ENCODE measurements at places on chromosomes 5 and 9.

DNA sequence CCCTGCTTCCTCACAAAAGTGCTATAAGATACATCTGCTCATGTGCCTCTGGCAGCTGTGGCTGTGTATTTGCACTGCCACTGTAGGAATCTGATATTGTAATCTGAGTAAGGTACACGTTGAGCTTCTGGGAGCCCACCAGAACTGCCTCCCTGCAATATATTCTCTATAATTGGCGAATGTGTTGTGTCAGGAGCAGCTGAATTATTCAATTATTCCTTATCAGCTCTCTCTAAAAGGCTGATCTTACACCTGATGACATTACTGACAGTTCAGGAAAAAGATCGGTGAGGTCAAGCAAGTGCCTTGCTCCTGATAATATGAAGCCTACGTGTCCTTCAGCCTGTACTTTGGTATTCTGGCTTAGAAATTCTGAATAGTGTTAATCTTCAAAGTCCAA lies 1015.0 kb downstream of the CDH9 start:
- H3K27me3 ChIP-seq = no peaks in the 10 kb centered on the region
- H3K4me1 ChIP-seq = no peaks in the 10 kb centered on the region
- H3K36me3 ChIP-seq = no peaks in the 10 kb centered on the region

DNA sequence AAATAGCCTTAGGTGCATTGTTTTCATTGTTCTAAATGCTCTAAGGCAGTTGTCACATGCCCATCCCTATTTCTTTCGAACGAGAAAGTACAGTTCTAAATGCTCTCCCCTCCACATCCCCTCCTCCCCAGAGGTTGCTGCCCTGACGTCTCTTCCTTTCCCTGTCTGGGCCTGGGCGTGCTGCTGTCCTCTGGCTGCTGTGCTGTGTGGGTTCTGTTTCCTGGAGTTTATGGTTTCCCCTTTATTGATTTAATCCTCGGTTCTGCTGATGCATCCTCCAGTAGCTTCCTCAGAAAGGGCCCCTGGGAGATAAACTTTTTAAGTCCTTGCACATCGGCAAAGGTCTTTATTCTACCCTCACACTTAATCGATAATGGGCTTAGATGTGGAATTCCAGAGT lies 48.8 kb downstream of the MVB12B start:
- H3K27me3 ChIP-seq = peaks cover 34% of the 10 kb centered on the region
- DNase-seq = no peak
- no peak overlapping the region for H3K27ac ChIP-seq
- H3K4me3 ChIP-seq = no peak overlapping the region
- H3K4me1 ChIP-seq = peaks cover 11% of the 10 kb centered on the region

DNA sequence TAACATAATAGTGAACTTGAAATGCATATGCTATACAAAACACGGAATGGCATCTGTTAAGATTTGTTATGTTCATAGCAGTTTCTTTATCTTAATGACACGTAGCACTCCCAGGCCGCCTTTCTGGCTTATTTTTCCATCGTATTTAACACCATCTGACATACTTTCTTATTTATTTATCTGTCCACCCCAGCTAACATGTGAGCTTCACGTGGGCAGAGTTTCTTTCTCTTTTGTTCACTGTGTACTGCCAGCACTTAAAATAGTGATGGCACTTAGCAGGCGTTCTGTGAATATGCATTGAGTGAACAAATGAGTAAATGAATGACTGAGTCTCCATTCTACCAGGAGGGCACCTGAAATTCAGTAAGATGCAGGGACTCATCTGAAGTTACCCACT lies 29.4 kb upstream of the SYNPO start:
- no peak overlapping the region for H3K27ac ChIP-seq
- no peak overlapping the region for H3K4me3 ChIP-seq
- H3K4me1 ChIP-seq = peaks cover 2% of the 10 kb centered on the region

- peaks cover 25% of the 10 kb centered on the region for H3K4me1 ChIP-seq
- DNase-seq = no peak
- peaks cover 40% of the 10 kb centered on the region for H3K36me3 ChIP-seq
- no peak overlapping the region for H3K27ac ChIP-seq
- H3K4me3 ChIP-seq = no peak overlapping the region
Observed at GRCh38 chr9:137266585-137267453, 10.7 kb upstream of the TOR4A start.

- no peak overlapping the region for H3K27ac ChIP-seq
- H3K4me3 ChIP-seq = no peak overlapping the region
- no peaks in the 10 kb centered on the region for H3K36me3 ChIP-seq
- no peak for DNase-seq
- H3K4me1 ChIP-seq = no peaks in the 10 kb centered on the region
Observed at GRCh38 chr9:81517954-81518353, 171.4 kb downstream of the TLE1 start.

DNA sequence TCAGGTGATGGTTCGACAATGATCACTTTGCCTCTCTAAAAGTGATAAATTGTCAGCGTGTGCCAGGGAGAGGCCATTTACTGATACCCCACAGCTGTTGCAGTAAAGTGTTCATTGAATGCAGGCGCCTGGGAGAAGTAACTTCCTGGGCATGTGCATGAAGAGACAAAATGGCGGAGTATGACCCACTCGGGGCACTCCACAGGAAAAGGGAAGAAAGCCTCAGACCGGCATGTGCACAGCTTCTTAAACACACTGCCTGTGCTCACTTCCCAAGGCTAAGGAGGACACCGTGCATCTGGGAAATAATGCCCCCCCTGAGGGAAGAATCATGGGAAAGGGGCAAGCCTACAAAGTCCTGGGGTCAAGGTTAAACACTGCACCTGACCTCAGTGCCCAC lies 329.5 kb downstream of the ICE1 start:
- H3K36me3 ChIP-seq = no peaks in the 10 kb centered on the region
- H3K27ac ChIP-seq = no peak overlapping the region
- H3K27me3 ChIP-seq = no peaks in the 10 kb centered on the region
- no peaks in the 10 kb centered on the region for H3K4me1 ChIP-seq

- H3K27ac ChIP-seq = no peak overlapping the region
- no peak overlapping the region for H3K4me3 ChIP-seq
- H3K36me3 ChIP-seq = peaks cover 4% of the 10 kb centered on the region
- no peaks in the 10 kb centered on the region for H3K4me1 ChIP-seq
Observed at GRCh38 chr9:5292141-5292540, 12.4 kb downstream of the RLN2 start.

- no peak overlapping the region for H3K27ac ChIP-seq
- peaks cover 3% of the 10 kb centered on the region for H3K36me3 ChIP-seq
- H3K27me3 ChIP-seq = no peaks in the 10 kb centered on the region
Observed at GRCh38 chr5:102946414-102946813, 173.5 kb downstream of the GIN1 start.

GRCh38 chr5:153136910-153137614 lies 353.4 kb upstream of the GRIA1 start:
- H3K4me1 ChIP-seq = no peaks in the 10 kb centered on the region
- no peaks in the 10 kb centered on the region for H3K27me3 ChIP-seq
- H3K4me3 ChIP-seq = no peak overlapping the region
- no peak for DNase-seq
- no peak overlapping the region for H3K27ac ChIP-seq

- H3K36me3 ChIP-seq = no peaks in the 10 kb centered on the region
- no peak overlapping the region for H3K4me3 ChIP-seq
- H3K4me1 ChIP-seq = no peaks in the 10 kb centered on the region
- H3K27me3 ChIP-seq = no peaks in the 10 kb centered on the region
- no peak overlapping the region for H3K27ac ChIP-seq
Observed at GRCh38 chr9:107779731-107780130, 290.2 kb upstream of the KLF4 start.

DNA sequence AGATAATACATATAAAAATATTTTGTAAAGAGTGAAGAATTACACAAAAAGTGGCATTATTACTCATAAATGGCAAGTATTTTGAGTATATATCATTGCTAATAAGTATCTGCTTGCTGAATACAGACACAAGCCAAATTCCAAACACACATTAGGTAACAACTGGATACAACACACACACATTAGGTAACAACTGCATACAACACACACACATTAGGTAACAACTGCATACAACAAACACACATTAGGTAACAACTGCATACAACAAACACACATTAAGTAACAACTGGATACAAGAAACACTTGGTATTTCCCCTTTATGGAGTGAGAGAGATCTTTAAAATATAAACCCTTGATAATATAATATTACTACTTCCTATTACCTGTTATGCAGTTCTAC lies 13.2 kb downstream of the LRRC14B start:
- H3K27ac ChIP-seq = no peak overlapping the region
- no peak for DNase-seq
- peaks cover 23% of the 10 kb centered on the region for H3K36me3 ChIP-seq
- no peaks in the 10 kb centered on the region for H3K27me3 ChIP-seq
- H3K4me3 ChIP-seq = no peak overlapping the region
- no peaks in the 10 kb centered on the region for H3K4me1 ChIP-seq

- peaks cover 75% of the 10 kb centered on the region for H3K36me3 ChIP-seq
- H3K4me3 ChIP-seq = no peak overlapping the region
- H3K27me3 ChIP-seq = no peaks in the 10 kb centered on the region
- DNase-seq = no peak
Observed at GRCh38 chr9:2785060-2785950, 58.6 kb downstream of the PUM3 start.

DNA sequence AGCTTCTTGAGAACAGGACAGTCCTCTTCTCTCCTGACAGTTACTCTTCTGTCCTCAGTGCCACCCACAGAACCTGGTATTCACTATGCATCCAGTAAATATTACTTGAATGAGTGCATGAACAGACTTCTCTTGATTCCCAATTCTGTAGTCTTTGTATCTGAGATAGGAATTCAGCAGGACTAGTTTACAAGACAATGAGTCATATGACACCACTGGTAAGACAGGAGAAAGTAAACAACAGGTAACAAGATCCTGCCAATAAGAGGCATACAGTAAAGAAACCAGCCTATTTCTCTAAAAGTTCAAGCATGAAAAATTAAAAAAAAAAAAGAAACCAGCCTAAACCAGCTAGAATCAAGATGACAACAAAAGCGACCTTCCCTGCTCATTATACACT lies 6.2 kb downstream of the ZNF883 start:
- H3K36me3 ChIP-seq = no peaks in the 10 kb centered on the region
- H3K4me1 ChIP-seq = no peaks in the 10 kb centered on the region
- H3K4me3 ChIP-seq = no peak overlapping the region
- no peak for DNase-seq

- H3K36me3 ChIP-seq = no peaks in the 10 kb centered on the region
- DNase-seq = no peak
- peaks cover 4% of the 10 kb centered on the region for H3K4me1 ChIP-seq
- H3K27me3 ChIP-seq = no peaks in the 10 kb centered on the region
Observed at GRCh38 chr9:135803441-135803840, 101.5 kb downstream of the KCNT1 start.

- H3K27me3 ChIP-seq = no peaks in the 10 kb centered on the region
- H3K4me3 ChIP-seq = no peak overlapping the region
- H3K27ac ChIP-seq = no peak overlapping the region
- H3K36me3 ChIP-seq = no peaks in the 10 kb centered on the region
- DNase-seq = no peak
- H3K4me1 ChIP-seq = no peaks in the 10 kb centered on the region
Observed at GRCh38 chr5:28082610-28083009, 1044.2 kb upstream of the CDH9 start.

GRCh38 chr5:140287801-140288521 lies 14.9 kb downstream of the PFDN1 start:
- H3K27me3 ChIP-seq = no peaks in the 10 kb centered on the region
- no peak overlapping the region for H3K27ac ChIP-seq
- H3K4me3 ChIP-seq = no peak overlapping the region
- DNase-seq = no peak
- H3K4me1 ChIP-seq = peaks cover 47% of the 10 kb centered on the region
- H3K36me3 ChIP-seq = peaks cover 30% of the 10 kb centered on the region

- H3K27me3 ChIP-seq = peaks cover 16% of the 10 kb centered on the region
- no peaks in the 10 kb centered on the region for H3K4me1 ChIP-seq
Observed at GRCh38 chr5:6543830-6544560, 88.8 kb downstream of the NSUN2 start.

- peak overlapping the region; percentile 57 for H3K27ac ChIP-seq
- H3K36me3 ChIP-seq = peaks cover 3% of the 10 kb centered on the region
- H3K27me3 ChIP-seq = no peaks in the 10 kb centered on the region
- peaks cover 31% of the 10 kb centered on the region for H3K4me1 ChIP-seq
- H3K4me3 ChIP-seq = no peak overlapping the region
- no peak for DNase-seq
Observed at GRCh38 chr9:109919736-109920408, 139.9 kb downstream of the PALM2AKAP2 start.

DNA sequence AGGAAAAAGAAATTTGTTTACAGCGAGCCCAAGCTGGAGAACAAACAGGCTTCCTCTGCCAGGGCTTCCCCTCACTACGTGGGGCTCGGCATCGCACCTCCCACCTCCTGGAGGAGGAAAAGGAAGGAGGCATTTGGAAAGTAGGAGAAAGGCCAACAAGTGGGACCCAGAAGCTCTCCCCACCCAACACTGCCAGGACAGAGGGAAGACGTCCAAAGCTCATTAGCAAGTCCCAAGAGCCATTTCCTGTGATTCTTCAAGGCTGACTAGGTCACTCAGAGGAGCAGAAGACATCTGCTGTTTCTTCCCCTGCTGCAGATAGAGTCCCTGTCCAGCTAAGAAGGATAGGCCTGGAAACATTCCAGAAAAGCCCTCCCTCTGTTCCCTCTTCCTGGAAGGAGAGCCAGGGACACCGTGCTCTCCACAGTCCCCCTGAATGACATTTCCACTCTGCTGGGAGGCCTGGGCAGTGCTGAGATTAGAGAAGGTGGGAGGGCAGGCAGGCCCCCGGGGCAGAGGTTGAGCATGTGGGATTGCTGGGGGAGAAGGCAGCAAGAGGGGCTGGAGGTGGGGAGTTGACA lies 57.0 kb upstream of the NEURL1B start:
- H3K27ac ChIP-seq = no peak overlapping the region
- no peak overlapping the region for H3K4me3 ChIP-seq
- H3K36me3 ChIP-seq = no peaks in the 10 kb centered on the region
- H3K4me1 ChIP-seq = no peaks in the 10 kb centered on the region
- peaks cover 33% of the 10 kb centered on the region for H3K27me3 ChIP-seq
- DNase-seq = no peak

DNA sequence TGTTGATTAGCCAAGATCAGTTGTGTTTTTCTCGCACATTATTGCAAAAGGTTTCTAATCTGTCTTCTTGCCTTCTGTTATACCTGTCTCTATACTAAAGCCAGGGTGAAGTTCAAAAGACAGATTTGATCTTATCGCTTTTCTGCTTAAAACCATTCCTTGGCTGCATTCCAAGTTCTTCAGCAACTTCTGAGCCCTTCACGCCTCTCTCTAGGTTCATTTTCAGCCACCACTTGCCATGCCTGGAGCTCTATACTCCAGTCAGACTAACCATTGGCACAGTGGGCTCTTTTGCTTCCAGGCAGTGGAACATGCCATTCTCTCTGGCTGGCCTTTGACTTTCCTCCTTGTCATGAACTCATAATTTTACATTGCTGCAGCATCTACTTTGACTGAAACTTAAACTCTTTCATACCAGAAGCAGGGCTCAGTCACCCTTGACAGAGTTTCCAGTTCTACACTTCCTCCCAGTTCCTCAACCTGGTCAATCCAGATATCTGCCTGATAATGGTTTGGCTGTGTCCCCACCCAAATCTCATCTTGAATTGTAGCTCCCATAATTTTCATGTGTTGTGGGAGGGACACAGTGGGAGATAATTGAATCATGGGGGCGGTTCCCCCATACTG lies 114.4 kb downstream of the SLC12A2 start:
- peaks cover 7% of the 10 kb centered on the region for H3K36me3 ChIP-seq
- peaks cover 36% of the 10 kb centered on the region for H3K4me1 ChIP-seq
- peak overlapping the region; percentile 24 for H3K27ac ChIP-seq
- peaks cover 6% of the 10 kb centered on the region for H3K27me3 ChIP-seq
- DNase-seq = no peak
- H3K4me3 ChIP-seq = no peak overlapping the region

GRCh38 chr9:97390791-97391406 lies 21.0 kb upstream of the TDRD7 start:
- no peak overlapping the region for H3K4me3 ChIP-seq
- DNase-seq = no peak
- H3K4me1 ChIP-seq = peaks cover 16% of the 10 kb centered on the region
- no peaks in the 10 kb centered on the region for H3K36me3 ChIP-seq
- H3K27ac ChIP-seq = no peak overlapping the region
